Activated B cell treated with CpG ODN at 0.5 μM for 24 hours (primary cell): ENCODE measurements at places on chromosomes 6 and 20. TPM values are rescaled to one million over a fixed set of nuclear protein-coding genes. Genes with fewer than 3 reads are reported as not detected.

DNA sequence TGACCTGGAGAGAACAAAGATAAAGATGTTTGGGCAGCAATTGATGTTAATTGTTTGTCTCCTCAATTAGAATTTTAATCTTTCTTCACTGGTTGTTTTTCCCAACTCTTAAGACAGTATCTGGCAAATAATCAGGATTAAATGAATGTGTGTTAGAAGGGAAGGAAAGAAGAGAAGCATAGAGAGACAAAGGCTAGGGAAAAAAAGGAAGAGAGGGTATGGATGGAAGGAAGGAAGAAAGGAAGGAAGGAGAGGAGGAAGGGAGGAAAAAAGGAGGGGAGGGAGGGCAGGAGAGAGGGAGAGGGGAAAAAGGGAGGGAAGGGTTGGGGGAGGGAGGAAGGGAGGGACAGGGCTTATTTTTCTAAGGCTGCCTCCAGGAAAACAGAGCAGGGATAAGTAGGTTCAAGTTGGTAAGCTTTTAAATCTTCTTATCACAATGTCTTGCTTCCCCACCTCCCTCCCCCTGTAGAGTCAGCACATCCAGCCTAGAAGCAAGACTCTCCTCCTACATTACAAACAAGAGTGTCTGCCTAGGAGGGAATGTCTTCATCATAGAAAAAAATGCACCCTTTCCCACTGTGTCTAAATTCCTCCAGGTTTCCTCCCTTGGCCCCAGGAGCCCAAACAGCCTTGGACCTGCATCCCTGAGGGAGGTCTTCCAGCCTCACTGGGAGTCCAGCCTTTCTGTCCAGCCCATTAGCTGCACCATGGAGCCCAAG is 447.8 kb upstream of the JARID2 start:
- DNase-seq: no peak

DNA sequence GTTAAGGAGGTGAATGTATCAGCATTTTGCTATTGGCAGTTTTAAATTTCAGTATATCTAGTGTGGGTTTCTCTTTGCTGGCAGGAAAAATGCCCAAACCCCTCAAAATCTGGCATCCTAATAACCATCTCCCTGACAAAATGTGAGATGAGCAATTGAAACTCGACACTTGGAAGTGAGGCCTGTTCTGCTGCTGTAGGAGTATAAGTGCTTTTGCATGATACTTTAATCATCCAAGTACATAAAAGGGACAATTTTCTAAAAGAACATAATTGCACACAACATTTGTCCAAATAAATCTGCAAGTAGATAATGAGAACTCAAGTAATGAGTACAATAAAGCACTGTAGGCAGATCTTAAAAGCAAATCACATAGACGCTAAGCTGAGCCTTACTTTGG is 36.5 kb downstream of the LAMP5 start:
- no peak for DNase-seq

- no peak for DNase-seq
Observed at GRCh38 chr20:7091655-7092054, 324.2 kb downstream of the BMP2 start.

- no peak for DNase-seq
Observed at GRCh38 chr20:49794336-49795134, 18.1 kb upstream of the SLC9A8 start.

Gene CST5
- total RNA-seq: not detected in 2 replicates
